ENCODE measurements at places on chromosomes 1 and 21.

- DNase-seq, result no peak
Observed at GRCh38 chr1:186899577-186899976, 70.8 kb downstream of the PLA2G4A start.

- DNase-seq, result no peak
Observed at GRCh38 chr1:204475656-204476432, 18.8 kb downstream of the PIK3C2B start.

DNA sequence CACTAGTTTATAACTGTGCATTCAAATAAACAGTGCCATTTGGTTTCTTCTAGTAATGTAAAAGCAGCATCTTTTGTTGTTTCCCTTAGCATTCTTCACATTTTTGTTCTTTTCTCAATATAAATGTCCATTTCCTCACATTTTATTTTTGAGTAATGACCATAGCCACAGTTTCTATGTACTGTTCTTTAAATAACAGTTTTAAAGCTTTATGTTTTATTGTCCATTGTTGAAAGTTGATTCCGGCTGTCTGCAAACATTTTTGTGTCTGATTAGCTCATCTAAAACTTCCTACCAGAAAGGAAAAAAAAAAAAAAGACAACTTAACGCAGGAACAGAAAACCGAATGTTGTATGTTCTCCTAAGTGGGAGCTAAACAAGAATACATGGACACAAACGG is 139.7 kb downstream of the MAGI3 start:
- no peak for DNase-seq

- DNase-seq, result no peak
Observed at GRCh38 chr1:221292652-221293051, 413.4 kb downstream of the HLX start.
